ENCODE measurements at places on chromosomes 11 and 22.

DNA sequence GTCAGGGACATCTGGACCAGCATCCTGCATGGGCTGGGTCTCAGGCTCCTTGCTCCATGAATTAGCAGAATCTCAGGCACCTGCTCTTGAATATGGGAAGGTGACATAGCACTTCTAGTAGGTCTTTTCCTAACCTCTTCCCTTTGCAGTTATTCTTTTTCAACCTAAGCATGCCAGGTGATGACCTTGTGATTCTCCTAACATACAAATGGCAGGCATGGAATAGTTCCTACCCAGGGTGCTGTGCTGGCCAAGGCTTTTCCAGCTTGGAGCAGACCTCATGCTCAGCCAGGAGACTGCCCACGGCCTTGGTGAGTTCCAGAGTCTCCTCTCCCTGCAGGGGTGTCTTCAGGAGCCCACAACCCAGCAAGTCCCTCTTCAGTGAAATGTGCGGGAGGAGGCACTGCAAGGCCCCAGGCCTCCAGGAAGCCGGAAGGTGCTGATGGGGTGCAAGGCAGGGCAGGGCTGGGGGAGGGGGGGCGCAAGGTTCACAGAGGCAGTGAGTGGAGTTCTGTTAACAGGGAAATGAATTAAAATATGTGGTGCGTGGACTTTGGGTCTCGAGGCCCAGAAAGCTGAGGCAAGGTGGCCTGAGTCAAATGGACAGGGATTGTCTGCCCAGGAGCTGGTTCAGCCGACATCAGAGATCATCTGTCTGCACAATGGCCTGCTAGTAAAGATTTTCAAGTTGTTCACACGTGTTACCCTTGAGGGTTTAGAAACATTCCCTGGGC is 75.9 kb upstream of the SEPTIN5 start:
- DNase-seq = no peak

DNA sequence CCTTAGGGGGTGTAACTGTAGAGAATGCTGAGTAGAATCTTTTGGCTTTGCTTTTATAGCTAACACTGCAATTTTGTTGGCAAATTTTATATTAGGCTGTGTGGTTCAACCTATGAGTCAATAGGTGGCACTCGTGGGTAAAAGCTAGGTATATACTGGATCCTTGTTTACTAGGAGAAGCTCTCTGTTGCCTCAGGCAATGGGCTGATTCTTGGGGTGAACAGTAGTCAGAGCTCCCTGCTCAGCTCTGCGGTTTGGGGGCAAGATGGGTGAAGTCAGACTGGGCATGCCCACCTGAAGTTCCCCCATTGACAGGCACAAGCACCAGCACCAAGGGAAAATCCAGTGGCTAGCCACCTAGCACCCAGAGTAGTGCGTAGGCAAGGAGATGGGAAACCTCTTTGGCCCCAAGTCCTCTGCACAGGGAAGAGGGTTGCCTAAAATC is 238.7 kb downstream of the FAM181B start:
- peak; percentile 14 for DNase-seq

- no peak for DNase-seq
Observed at GRCh38 chr11:72779495-72780128, 14.2 kb downstream of the STARD10 start.

GRCh38 chr11:116826751-116827431 is 2.8 kb upstream of the APOC3 start:
- peak; percentile 85 for DNase-seq

DNA sequence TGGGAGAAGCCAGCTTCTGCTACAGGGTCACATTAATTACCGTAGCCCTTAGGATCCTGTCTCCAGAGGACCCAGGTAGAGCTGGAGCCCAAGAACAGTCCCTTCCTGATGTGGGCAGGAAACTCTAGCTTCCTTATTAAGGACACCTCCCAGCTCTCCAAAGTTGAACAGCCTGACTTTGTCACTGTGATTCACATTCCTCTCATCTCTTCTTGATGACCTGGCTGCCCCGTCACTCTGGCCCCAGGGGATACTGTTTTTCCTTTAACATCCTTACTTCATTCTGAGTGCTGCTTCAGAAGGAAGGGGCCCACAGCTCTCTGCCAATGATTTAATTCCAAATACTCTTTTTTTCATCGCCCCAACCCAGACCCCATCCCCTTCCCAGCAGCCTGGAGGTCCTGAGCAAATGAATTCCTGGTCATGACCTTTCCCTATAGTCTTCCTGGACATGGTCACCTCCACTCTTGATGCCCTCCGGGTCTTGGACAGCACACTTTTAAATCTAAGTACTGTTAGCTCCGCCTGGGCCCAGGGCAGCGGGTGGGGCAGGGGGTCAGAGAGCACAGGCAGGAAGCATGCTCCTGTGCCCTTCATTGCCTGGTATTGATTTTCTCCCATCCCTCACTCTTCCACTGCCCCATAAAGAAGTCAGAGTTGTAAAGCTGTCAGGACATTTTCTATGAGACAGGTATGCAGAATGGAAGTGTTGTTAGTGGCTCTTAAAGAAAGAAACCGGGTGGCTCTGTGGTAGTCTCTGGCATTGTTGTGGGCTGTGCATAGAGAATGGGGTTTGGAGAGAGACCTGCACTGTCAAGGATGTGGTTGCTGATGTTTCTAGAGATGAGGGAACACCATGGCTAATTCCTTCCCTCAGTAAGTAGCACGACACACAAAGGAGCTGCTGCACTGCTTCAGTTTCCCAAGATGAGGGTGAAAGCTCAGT is 22.3 kb upstream of the SPON1 start:
- no peak for DNase-seq

GRCh38 chr11:131691181-131692041 is 321.0 kb downstream of the NTM start:
- DNase-seq = no peak

DNA sequence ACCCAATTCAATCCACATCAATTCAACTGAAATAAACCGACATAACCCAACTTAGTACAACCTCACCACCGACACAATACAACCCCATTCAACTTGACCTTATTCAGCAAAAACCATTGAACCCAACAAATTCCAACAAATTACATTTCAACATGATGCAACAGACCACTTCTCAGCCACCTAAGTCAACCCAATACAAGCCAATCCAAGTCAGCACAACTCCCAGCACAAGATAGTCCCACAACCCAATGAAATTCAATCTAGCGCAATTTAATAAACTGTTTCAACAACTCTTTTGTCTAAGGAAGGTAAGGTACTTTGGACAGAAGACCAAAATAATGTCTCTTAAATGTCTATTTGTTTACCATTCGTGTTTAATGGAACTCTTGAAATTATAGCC is 226.0 kb downstream of the MIAT start:
- no peak for DNase-seq

DNA sequence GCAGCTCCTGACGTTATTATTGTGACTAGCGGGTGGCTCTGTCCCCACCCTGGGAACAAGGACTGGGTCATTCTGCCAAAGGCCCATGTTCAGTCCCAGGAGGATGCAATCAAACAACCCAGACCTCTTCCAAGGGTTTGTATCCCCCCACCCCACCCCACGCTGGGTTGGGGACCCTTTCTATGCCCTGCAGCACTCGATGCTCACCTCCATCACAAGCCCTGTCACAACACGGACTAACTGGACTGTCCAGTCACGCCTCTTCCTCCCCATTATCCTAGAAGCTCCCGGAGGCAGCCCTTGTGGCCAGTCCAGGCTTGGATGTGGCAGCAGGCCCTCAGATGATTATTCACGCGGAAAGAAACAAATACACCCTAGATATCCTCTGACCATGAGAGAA is 3.7 kb downstream of the SHANK2 start:
- no peak for DNase-seq

DNA sequence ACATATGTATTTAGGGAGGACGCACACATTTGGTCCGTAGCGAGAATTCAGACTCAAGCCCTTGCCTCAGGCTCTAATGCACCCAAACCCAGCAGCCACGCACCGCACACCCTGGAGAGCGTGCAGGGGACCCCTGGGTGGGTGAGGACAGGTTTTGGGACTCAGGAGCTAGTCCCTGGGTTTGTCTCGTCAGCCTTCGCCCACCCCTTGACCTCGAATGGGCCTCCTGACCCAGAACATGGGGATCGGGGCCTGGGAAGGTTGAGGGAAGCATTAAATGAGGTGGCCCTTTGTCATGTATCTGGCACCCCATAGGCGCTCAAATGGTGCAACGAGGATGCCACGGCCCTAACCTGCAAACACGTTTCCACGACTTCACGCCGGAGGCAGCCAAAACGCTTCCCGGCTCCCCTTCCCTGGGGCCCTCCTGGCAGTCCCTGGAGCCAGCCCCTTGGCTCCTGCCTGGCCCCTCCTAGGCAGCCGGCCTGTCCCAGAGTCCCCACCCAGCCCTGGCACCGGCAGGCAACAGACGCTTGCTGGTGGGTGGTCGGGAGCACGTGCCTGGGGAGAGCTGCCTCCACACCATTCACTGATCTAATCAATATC is 5.5 kb upstream of the LINC01488 start:
- DNase-seq = no peak

DNA sequence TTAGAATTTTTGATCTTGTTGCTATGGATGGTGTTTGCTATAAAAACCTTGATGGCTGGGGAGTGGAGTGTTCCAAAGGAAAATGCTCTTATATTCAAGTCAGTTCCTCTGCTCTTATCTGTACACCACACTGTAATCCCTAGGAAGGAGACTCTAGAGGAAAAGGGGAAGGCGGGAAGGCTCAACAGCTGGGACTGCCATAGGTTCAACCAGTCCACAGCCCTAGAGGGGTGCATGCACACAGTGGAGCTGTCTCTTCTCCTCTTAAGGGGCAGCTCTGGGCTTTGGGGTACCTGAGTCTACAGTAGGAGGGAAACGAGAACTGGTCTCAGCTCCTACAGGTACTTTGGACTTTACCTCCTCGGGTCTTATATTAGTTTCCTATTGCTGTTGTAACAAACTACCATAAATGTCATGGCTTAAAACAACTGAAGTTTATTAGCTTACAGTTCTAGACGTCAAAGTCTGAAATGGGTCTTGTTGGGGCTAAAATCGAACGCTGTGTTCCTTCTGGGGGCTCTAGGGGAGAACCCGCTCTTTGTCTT is 77.2 kb upstream of the ZBED5 start:
- DNase-seq = no peak

GRCh38 chr11:100719362-100719761 is 32.3 kb downstream of the ARHGAP42 start:
- no peak for DNase-seq
